ENCODE measurements at places on chromosomes 16 and 17. TPM values are rescaled to one million over a fixed set of nuclear protein-coding genes. Genes with fewer than 3 reads are reported as not detected.
A peak's percentile ranks its signal among the peaks of the same experiment; 100 is the strongest.

The CRISPLD2 gene
- total RNA-seq, result 1.0 TPM

The C1QL1 gene
- total RNA-seq, result 0.14 TPM

The PTGES3L gene
- not detected for total RNA-seq

The TAX1BP3 gene
- total RNA-seq, result 238 TPM

The CCL8 gene
- 0.05 TPM for total RNA-seq

The FBXW10B gene
- 0.79 TPM for total RNA-seq

DNA sequence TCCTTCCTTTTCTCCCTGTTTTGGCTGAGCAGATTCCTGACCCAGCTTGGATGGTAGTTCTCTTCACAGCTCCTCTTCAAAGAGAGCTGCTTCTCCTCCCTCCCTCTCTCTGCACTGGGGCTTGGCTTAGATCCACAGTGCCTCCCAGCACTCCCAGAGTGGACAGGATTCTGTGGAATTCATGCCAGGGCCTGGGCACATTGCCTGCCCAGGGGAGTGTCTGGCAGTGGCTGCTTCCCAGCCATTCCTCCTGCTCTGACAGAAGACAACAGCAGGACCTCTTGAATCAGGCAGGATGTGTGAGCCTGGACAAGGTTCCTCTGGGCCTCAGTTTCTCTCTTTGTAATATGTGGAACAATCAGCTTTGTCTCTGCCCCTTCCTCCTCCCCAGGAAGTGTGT is 4.5 kb upstream of the MMP28 start:
- DNase-seq, result peak; percentile 59

GRCh38 chr17:17835415-17836249 is 1.2 kb downstream of the SREBF1 start:
- peak; percentile 33 for DNase-seq

- no peak for DNase-seq
Measured at GRCh38 chr17:7992516-7992915, 9.9 kb upstream of the GUCY2D start.

- DNase-seq, result no peak
Measured at GRCh38 chr17:44948315-44948795, 782 bp upstream of the KIF18B start.

DNA sequence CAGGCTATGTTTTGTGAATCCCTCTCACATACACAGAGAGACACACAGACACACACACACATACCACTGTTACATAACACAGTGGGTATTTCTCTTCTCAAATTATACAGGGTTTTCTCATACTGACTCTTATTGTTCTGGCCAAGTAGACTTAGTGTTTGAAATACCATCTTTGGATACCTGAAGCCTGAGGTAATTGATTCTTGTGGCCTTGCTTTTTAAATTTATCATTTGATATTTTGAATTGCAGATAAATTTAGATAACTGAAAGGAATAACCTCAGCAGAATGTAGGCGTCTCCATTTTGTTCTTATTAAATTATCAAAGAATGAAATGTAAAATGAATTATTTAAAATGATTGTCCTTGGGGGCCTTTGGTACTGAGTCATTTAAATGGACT is 223.8 kb downstream of the LGALS9B start:
- DNase-seq, result no peak

- no peak for DNase-seq
Measured at GRCh38 chr16:83310816-83311215, 497.0 kb upstream of the HSBP1 start.

GRCh38 chr17:45371414-45372324 is 54.8 kb upstream of the MAP3K14 start:
- peak; percentile 95 for DNase-seq

DNA sequence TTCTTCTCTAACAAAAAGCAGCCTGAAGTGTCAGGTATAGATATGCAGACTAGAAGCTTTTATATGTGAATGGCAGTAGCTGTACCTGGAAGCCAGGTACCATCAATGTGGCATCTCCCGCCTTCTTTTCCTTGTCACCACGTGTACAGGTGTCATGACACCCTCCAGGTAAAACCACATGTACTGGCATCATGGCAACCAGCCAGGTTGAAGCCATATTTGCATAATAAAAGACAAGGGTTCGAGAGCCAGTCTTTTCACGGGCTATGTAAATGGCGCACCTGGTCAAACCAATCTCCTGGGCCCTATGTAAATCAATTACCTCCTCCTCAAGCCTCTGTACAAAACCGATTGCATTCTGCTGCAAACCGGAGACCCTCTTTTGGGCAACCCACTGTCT is 541.3 kb downstream of the CDH11 start:
- no peak for DNase-seq

- no peak for DNase-seq
Measured at GRCh38 chr16:88883946-88884345, 17.5 kb upstream of the PABPN1L start.

DNA sequence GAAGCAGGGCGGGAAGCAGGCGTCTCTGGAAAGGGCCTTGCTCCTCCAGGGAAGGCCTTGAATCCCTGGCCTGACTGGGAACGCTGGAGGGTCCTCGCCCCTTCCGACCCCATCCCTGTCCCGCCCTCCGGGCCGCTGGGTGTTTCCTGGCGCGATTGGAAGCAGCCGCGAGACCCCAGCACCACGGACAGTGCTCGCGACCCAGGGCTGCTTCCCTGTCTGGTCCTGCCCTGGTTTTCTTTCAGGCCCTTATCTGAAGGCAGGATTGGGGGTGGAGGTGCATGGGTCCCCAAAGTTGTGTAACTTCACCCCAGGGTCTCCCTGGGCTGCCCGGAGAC is 2.1 kb downstream of the MGAT5B start:
- DNase-seq, result peak; percentile 23

DNA sequence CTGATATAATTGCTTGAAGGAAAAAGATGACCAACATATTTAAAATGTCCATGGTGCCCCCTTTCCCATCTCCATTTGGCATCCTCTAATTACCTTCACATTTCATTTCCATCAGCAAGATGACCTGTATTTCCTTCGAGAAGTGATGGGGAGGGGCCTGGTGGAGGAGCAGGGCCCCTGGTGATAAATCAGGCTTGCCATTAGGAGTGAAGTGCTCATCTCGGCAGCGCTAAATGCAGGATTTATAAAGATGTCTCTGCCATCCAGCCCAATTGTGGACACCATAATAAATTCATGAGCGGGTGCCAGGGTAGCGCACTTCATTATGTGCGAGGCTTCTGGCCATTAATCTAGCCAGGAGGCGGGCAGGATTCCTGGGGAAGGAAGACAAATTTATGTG is 101.5 kb upstream of the IRX6 start:
- DNase-seq, result no peak

Measured in dermis blood vessel endothelial cell (primary cell).